ENCODE measurements at places on chromosomes 5 and 9.

DNA sequence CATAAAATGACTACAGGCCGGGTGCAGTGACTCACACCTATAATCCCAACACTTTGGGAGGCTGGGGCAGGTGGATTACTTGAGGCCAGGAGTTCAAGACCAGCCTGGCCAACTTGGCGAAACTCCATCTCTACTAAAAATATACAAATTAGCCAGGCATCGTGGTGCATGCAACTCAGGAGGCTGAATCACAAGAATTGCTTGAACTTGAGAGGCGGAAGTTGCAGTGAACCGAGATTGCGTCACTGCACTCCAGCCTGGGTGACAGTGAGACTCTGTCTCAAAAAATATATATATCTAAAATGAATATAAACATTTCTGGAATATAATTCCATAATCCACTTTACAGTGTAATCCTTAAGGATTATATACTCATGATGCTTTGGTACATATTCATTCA lies 66.5 kb downstream of the TEX10 start:
- DNase-seq = no peak

DNA sequence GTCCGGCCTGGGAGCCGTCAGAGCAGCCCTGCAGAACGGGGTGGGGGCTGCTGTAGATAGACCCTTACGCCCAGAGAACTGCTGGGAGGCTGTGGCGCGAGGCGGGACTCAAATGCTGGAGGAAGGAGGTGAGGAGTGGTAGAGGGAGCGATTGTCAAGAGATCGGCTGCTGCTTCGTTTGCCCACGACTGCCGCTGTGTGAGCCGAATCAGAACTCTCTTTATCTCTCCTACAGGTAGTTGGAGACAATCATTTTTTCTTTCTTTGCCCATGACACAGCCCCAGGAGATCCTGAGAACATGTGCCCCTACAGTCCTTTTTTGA lies 456 bp downstream of the ZNF79 start:
- DNase-seq = no peak

GRCh38 chr9:35859310-35859989 lies 10.8 kb downstream of the OR13J1 start:
- DNase-seq = no peak

- DNase-seq = peak; percentile 50
These were observed 18.4 kb downstream of the LSM11 start for GRCh38 chr5:157761690-157762621.

GRCh38 chr5:95533761-95534160 lies 21.0 kb downstream of the SKIC3 start:
- no peak for DNase-seq

All from midbrain (tissue), 1 donor.